ENCODE measurements at places on chromosomes 2 and 18.

DNA sequence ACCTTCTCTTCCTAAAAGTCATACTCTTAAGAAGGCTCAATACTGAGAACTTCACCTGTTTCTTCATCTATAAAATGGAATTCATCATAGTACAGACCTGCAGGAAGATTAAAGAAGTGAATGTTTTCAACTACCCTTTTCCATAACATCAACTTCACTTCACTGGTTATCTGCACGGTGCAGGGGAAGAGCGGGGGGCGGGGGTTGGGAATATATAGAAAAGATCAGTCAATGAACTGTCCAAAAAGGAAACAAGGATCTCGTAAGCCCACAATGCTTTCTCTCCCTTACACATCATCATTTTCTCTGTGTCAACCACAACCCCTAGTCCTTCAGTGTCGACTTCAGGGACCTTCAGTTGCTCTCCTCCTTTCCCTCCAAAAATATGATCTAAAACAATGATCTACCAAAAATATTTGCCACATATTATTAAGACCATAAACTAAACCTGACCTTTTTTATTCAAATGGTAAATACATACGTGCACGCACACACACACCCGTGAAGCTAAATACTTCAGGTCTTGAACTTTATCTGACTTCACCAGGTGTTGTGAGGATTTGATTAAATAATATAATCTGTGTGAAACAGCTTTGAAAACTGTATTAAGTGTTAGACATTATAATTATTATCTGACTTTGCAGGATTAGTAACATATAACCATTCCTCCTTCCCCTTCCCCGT is 4.9 kb downstream of the MBOAT2 start:
- no peak for DNase-seq

- DNase-seq = no peak
Measured at GRCh38 chr2:196344397-196344796, 173.0 kb upstream of the STK17B start.

DNA sequence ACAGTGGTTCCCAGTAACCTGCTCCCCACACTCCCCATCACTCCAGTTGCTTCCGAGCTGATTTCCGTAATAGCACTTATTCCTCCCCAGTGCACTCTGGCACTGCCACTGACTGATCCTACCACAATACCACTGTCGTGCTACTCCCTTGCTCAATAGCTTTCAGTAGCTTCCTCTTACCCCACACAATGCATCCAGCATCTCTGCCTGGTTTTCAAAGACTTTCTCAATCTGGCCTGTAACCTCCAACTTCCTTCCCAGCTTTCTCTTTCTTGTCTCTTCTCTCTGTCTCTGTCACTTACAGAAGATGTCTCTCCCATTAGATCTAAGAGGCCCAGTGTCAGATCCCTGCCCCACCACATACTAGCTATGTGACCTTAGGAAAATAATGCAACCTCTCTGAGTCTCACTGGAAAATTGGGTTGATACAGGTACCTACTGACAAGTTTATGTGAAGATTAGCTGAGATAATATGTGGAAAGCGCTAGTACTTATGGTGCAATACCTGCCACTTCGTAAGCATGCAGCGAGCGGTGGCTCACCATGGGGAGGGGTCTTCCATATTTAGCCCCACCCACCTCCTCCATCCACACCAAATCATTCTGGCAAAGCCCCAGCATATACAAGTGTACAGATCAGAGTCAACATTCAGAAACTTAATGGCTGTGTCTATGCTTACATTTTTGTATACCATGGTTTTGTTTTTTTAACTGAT is 36.7 kb downstream of the SFXN5 start:
- no peak for DNase-seq

DNA sequence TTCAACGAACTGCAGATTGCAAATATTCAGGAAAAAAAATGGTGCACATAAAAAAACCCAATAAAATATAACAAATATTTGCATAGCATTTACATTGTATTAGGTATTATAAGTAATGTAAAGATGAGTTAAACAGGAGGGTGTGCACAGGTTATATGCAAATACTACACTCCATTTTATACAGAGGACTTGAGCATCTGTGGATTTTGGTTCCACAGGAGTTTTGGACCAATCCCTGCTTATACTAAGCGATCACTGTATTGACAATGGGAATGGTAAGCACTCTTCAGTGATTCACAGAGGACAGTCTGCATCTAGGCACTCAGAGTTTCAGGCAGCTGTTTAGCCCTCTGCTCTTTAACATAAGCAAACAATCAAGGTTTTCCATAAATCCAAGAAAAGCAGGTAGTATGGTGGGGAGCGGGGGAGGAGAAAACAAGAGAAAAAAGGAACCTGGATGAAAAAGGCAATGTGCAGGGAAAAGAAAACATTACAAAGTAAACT is 206.0 kb upstream of the PARD3B start:
- DNase-seq = no peak

DNA sequence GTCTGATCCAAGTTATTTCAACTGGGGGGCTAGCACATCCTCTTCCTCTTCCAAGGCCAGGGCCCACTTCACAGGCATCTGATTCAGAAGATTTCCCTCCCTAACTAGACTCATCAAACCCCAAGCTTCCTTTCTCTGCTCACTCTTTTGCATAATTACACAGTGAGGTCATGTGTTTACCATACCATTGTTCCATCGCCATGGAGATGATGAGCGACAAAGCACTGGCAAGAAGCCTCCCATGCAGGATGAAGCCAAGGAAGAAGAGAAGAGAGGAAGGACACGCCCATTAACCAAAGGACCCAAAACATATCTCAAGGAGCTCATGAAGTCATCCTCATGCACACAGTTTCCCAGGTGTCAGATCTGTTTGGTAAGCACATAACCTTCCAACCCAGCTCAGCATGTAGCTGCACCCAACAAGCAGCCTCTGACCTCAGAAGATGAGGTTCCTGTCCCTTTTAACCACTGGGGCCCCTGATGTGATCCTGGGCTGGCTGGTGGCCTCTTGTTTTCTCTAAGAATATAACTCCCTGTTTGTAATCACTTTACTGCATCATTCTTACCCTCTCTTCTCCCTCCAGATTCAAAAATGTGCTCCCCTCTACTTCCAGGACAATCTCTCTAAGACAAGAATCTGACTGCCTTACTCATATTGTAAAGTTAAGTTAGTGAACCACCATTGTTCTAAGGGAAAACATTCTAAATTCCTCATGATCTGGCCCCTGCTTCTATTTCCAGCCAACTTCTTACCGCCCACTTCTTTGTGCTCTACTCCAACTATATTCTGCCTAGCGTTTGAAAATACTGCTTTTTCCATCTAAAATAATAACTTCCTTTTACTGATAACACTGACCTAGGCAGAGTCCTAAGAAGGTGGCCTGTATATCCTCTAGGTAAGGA is 190.1 kb downstream of the TTC32 start:
- DNase-seq = no peak

Measured in T-helper 1 cell (primary cell).